T-cell (primary cell): ENCODE measurements at places on chromosomes 2 and 18.

- DNase-seq, result no peak
Measured at GRCh38 chr2:23662941-23663920, 263.7 kb downstream of the ATAD2B start.

DNA sequence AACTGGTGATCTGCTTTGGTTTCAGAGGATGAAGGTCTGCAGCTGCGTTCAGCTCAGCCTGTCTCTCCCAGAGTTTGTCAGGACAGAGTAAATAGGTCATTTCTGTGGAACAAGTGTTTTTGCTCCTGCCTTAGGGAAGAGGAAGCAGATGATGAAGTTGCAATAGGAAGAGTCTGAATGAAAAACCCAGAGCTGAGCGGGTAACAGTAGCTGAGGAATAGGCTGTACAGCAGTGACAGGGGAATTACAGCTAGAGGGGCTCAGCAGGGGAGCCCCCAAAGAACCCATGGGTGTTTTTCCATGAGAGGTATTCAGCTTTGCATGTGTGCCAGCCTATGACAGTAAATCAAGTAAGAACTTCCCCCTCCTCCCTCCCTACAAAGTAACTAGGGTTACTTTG, 10.3 kb upstream of the CYBRD1 start:
- no peak for DNase-seq

GRCh38 chr2:218781691-218782527, at the start of gene CYP27A1:
Gene CYP27A1, plus strand, starts transcription at chr2:218782147. Its CDS starts 36 bp downstream, at chr2:218782183.
- no peak for DNase-seq

GRCh38 chr2:158796652-158797051, 1.5 kb downstream of the DAPL1 start:
- no peak for DNase-seq

- no peak for DNase-seq
Measured at GRCh38 chr2:2146969-2147900, 183.8 kb downstream of the MYT1L start.

GRCh38 chr18:61551586-61551985, 218.4 kb downstream of the CDH20 start:
- no peak for DNase-seq

GRCh38 chr2:120605231-120605935, 130.3 kb upstream of the GLI2 start:
- DNase-seq, result no peak

DNA sequence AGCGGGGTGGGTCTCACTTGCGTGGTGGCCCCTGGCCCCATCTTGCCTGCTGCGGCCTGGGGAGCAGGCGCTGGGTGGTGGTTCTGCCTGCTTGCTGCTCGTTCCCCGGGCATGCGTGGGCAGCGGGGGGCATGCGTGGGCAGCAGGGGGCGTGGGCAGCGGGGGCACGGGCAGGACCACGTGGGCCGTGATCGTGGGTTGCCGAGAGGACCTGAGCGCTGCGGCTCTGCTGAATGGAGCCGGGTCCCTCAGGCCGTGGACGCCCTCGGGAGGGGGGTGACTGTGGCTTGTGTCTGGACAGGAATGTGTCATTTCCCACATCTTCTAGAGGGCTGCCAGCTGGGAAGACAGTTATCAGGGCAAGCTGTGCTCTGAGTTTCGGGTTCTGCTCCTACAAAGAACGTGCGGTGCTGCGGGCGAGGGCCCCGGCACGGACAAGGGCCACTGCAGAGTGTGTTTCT, 8.3 kb upstream of the GAL3ST2 start:
- no peak for DNase-seq

DNA sequence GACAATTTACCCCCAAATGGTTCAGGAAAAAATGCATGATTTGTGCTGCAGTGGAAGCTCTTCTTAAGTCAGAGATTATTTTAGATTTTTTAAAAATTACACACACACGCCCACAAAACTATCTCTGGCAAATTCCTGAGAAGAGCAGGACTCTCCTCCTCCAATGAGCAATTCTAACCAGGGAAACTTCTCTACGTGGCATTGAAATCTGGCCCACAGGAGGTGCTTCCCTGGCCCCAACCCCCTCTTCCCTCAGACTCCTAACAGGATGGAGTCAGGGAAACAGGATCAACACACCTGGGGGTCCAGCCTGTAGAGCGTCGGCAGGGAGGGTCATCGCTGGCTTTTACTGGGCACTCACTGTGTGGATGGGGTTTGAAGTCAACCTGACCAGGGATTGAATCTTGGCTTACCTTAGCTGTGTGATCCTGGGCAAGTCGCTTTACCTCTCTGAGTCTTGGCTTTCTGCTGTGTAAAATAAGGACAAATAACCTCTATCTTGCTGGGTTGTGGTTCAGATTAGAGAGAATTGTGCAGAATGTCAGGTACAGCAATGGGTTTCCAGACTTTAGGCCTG, 65.4 kb upstream of the ASAP2 start:
- no peak for DNase-seq

- no peak for DNase-seq
Measured at GRCh38 chr18:58067601-58068000, 23.6 kb downstream of the NEDD4L start.

DNA sequence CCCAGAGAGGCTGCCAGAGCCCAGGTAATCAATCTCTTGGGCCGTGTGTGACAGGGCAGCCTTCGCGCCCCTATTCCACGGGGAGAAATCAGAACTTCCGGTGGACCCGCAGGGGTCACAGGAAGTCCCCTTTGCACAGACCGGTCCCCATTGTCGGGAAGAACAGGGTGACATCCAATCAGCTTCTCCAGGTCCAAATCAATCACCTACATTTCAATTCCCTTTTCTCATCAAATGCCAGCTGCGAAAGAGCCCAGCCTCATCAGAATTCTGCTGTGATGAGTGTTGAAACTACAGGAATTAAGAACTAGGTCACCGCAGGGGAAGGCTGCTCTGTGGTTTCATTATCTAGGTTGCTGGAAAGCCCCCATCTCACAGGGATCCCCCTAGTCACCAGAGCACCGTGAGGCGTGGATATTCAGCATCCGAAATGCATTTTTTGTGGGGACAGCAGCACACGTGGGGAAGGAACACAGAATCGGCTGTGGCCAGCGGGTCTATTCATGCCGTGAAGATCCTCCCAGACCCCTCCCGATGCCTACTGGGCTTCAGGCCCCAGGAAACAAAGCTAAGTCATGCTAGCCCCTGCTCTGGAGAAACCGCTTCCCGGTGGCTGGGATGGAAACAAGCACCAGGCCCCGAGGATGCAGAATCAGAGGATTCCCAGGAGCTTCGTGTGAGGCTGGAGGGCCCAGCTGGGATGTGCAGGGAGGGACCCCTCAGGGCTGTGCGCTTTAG, 193.7 kb upstream of the ID2 start:
- peak; percentile 69 for DNase-seq

- no peak for DNase-seq
Measured at GRCh38 chr2:221601376-221601775, 29.3 kb upstream of the EPHA4 start.

DNA sequence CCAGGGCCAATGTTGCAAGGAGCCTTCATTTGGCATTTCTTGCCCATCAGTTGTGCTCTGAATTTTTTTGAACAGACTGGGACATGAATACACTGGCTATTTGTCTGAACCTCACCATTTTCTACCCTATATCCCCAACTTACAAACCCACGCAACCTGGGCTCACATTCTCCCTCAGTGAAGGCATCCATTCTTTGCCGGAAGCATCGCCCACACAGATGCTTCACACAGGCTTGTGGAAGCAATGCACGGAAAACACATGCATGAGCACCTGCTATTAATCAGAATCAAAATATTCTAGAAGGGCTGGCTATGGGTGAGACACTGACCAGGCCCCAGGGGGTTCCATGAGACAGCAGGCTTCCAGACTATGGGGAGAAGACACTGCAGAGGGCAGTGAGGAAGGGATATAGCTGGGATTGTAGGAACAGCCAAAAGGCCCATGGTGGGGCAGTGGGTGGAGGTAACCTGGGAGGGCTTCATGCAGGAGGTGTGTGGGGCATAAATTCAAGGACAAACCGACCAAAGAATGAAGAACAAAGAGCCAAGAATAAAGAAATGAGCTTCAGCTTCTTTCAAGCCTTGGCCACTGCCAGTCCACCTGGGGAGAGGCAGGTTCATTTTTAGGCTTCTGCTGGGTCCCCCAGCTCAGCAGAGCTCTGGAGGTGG, 261.5 kb downstream of the CELF4 start:
- no peak for DNase-seq

DNA sequence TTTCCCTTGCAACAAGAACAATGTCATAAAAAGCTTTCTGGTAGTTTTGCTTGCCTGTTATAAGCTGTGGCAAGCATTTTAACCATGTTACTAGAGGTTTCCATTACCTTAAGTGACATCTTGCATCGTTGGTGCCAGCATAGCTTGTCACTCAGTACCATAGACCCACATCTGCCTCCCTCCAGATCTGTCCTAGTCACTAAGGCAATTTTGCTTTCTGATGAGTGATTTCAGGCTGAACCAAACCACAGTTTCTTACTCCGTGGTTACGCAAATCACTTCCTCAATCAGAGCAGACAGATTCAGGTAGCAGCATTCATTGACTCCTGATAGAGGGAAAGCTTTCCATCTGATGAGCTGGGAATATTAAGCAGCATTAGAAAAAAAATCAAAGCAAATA, 1057.5 kb upstream of the FAM98A start:
- no peak for DNase-seq

DNA sequence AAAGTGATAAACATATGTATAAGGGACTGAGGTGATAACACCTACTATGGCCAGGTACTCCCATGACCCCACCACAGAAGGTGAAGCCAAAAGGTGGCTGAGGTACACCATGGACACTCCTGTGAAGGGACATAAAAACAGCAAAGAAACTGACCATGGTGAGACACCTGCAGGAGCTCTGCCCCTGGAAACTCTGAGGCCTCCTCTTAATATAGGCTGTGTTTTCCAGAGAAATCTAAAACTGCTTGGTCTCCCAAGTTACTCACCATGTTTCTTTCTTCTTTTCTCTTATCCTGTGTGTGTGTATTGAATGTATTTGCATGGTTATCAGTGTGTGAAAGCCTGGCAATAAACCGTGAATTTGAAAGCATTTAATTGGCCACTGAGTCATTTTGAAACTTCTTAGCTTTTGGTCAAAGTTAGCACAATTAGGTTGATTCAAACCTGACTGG, 739.3 kb upstream of the GCFC2 start:
- DNase-seq, result no peak

- no peak for DNase-seq
Measured at GRCh38 chr2:123976054-123976648, 48.9 kb upstream of the CNTNAP5 start.

DNA sequence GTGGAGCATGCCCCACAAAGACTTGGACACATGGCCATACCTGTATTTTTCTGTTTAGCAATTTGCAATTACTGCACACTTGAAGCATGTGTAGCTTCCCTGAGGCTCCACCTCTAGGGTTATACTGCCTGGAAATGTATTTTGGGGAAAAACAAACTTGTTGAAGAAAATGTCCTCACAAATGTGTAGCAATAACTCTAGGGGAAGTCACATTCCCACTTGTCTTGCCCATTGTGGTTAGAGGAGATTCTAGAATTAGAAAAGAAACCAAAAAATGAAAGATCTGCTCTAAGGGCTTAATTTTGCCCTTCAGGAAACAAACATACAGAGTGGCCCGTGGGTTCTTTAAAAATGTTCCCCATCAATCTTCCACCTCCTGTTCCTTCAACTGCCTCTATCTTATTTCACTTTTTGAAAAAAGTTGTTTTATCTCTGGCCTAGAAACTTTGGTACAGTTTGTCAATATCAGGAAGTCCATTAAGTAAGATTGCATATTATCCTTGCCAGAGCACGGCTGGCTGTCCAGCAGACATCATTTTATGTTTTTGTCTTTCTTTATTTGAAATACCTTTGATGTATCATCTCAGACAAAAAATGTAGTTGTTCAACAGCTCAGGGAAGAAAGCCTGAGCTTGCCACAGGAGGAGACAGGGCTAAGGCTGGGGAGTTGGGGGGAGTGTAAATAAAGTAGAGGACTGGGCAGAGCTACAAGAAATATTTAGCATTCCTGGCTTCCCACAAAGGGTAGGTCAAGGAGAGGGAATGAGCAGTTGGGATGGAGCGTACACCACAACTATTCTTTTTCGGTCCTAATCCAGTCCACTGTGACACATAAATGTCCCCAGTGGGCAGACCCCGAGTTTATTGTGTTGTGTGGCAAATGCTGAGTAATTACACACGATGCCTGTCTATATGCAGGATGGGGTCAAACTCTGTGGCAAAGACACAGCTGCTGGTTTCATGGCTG, 96.8 kb upstream of the CDC42EP3 start:
- DNase-seq, result no peak

GRCh38 chr18:13313006-13313686, 94.6 kb downstream of the LDLRAD4 start:
- DNase-seq, result peak; percentile 32

DNA sequence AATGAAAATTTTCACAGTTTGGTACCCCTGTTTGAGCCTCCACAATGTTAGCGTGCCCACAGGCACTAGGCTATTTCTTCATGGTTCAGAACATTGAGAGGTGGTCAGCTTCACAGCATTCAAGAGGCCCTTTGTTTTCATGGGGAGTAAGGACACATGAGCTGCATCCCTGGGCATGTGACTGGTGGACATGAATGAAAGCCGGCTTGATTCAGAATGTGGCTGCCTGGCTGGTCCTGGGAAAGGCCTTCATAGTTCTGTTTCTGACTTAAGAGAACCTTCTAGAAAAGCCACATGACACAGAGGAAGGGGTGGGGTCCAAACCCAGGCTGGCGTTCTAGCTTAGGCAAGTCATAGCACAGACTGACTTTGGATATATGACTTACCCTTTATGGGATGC, 420.6 kb downstream of the CMPK2 start:
- DNase-seq, result no peak

GRCh38 chr2:70558195-70558808, 4.7 kb upstream of the TGFA start:
- DNase-seq, result no peak

DNA sequence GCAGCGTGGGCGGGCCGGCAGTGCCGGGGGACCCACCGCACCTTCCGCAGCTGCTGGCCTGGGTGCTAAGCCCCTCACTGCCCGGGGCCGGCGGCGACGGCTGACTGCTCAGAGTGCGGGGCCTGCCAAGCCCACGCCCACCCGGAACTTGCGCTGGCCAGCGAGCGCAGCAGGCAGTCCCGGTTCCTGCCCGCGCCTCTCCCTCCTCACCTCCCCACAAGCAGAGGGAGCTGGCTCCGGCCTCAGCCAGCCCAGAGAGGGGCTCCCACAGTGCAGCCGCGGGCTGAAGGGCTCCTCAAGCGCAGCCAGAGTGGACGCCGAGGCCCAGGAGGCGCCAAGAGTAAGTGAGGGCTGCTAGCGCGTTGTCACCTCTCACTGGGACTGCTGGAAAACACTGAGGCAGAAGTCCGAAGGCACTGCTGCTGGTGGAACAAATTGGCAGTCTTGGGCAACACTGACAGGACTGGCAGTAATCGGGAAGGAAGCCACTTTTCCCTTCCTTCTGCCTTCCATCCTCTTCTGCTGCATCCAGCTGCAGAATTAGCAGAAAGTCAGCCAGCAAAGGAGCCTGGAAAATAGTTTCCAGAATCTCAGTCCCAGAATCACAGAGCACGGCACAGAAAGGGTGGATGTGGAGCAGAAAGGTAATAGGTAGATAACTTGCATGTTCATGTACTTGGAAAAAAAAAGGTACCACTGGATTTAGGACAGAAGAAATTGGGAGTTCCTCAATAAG, 179.4 kb upstream of the FN1 start:
- DNase-seq, result no peak
